ENCODE measurements at places on chromosomes 16 and 17.

DNA sequence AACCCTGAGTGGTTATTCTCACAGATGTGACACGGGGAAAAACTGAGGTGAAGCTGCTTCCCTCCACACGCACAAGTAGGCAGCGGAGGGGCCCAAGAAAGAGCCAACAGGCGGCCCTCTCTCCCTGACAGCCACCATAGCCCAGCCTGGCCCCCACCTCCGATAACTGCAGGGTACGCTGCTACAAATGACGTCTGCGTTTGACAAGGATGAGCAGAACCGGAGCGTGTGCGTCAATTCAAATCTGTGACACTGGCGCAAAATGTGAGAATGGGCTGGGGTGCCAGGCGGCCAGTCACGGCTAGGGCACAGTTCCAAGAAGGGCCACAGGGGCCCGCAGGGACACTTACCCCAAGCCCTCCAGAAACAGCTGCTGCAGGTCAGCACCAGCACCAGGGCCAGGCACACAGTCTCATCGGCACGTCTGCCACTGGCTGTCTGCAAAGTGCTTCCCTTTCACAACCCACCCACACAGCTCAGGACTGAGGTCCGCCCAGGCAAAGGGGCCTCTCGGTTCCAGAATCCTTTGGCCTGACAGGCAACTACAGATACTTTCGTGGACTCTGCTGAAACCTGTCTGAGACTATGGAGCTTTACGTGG is 14.4 kb downstream of the AXIN1 start:
- peak; percentile 54 for DNase-seq

DNA sequence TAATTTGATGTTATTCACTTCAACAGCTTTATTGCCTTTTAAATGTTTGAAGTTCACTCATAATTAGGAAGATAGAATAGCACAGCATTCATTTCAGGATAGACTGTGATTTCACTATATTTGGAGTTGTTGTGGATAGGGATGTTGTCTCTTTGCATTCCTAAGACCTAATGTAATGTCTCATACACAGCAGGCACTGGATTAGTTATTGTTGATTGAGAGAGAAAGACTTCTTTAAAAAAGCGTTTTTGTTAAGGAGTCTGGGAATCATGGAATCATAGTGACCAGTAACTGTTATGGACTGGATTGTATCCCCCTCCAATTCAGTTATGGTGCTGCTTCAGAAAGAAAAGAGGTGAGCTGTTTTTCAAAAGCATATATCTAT is 122.0 kb downstream of the USP22 start:
- no peak for DNase-seq

- no peak for DNase-seq
Measured at GRCh38 chr16:22091721-22092120, 620 bp upstream of the VWA3A start.

DNA sequence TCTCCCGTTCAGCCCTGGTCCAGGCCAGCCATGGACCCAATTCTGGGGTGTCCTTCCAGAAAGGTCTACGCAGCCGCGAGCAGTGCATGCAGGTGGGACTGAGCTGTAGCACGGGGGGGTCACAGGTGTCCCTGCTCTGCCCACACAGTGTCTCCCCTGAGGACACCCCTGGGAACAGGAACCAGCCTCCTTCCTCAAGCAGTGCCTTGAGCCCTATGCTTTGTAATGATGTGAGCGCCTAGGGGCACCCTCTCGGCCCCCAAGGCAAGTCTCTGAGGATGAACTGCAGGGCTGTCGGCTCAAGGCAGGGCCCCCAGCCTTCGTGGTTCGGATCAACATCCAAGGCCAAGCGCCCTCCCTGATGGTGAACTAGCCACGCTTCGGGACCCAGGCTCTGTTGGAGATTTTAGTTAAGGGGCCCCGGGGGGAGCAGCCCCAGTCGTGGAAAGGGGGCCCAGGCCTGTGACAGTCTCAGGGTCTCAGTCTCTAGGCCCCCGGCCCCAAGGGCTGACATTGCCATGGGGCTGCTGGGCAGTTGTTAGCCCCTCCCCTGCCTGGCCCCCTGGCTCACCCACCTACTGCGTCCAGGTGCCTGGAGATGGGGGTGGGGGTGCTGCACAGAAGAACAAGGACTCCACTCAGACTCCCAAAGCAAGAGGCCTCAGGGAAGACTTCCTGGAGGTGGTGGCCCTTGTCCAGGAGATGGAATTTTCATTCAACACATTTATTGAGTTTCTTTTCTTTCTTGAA is 2.3 kb downstream of the IL17C start:
- DNase-seq: no peak

GRCh38 chr16:87956365-87957231 is 5.4 kb downstream of the BANP start:
- DNase-seq: peak; percentile 90

DNA sequence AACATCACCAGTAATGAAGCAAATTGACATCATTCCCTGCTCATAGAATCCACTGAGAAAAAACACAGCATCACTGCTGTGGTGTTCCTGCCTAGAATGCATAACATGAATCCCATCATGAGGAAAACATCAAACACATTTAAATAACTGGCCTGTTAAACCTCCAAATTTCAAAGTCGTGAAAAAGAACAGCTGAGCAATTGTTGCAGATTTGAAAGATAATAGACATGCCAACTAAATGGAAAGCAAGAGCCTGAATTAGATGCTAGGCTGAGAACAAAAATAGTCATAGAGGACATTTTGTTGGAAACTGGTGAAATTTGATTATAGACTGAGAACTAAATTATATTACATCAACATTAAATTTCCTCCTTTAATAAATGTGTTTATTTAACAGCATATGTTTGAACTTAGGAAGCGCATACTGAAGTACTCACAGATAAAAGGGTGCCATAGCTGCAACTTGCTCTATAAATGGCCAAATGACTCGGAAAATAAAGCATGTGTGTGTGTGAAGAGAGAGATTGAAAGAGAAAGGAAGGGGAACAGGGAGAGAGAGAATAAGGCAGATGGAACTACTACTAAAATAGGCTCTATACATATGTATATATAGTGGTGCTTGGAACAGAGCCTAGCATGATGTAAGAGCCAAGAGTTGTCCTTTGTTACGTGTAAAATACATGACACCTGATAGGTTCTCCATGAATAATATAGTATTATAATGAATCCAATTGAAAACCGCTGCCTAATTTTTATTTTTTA is 305.0 kb upstream of the MON1B start:
- no peak for DNase-seq

DNA sequence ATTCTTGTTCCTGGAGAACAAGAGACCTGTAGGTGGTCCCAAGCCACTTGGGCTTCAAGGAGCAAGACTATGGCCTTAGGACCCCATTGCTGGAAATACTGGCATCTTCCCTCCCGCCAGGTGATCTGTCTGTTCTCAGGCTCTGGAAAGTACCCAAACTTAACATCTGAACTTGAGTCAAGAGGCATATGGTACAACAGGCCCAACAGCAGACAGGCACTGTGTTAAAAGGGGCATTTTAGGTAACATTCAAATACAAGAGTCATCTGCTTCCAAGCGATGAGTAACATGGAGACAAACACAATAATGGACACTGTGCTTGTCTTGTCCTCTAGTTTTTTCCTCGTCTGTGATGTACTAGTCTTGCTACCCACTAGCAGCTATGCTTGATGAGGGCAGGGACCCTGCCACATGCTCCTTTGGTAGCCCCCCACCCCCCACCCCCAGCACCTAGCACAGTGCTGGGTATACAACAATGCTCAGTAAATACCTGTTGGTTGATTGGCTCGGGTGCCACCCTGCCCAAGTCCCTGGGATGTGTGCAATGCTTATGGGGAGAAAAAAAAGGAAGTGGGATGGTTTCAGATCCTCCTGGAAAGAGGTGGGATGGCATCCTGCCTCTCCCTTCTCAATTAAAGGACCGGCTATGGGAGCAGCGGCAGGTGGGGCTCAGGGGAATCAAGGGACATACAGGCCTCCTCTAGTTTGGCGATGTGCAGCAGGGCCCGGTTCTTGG is 19.4 kb downstream of the CSF3 start:
- DNase-seq: no peak

DNA sequence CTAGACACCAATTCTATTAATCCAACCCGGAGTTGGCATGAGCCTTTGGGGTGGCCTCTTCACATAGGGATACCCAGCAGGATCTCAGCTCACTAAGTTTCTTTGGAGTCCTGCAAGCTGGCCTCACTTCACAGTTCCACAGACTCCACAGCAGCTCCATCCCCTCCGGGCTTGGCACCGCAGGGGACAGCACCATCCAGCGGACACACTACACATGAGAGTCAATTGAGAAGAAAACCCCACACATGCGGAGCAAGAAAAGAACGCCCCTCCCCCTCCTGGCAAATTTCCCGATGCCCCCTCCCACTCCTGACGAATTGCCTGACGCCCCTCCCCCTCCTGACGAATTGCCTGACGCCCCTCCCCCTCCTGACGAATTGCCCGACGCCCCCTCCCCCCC is 31.1 kb downstream of the KLHDC4 start:
- DNase-seq: no peak

DNA sequence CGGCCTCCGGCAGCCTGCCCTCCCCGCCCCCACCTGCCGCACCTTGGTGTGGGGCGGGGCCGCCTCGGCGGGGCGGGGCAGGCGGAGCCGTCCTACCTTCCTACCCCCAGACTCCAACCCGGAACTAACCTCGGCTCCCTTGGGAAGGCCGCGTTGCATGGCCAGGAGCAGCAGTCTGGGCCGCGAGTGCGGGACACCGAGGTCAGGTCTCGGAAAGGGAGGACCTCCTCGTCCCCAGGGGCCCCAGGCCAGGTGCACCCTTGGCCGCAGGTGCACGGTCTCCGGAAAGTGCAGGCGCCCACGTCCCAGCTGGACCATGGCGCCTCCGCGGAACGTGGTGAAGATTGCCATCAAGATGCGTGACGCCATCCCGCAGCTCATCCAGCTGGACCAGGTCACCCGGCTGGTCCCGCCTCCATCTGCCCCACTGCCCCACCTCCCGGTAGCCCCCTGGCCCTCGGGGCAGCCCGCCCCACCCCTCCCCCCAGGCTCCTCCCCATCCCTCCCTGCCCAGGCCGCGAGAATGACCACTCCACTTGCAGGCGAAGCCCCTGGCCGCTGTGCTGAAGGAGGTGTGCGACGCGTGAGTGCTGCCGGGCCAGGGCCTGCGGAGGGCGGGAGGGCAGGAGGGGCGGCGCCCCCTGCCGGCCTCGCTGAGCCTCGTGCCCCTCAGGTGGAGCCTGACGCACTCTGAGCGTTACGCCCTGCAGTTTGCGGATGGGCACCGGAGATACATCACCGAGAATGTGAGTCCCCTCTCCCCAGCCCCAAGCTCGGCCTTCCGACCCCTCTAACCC is at the start of gene ELMO3:
Gene ELMO3 (plus strand): TSS at position 121 of the 797 bp plus-strand sequence. CDS start 196 bp downstream, at position 317.
- no peak for DNase-seq

DNA sequence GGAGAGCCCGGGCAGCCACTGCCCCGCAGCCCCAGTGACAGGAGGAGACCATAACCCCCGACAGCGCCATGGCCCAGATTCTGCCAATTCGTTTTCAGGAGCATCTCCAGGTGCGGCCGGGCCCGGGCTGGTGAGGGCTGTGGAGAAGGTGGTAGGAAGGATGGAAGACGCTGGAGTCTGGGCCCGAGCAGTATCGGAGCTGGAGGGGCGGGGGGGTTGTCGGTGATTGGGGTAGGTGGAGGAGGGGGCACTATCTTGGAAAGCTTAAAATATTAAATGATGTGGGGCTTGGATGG is 317 bp downstream of the CLTC start:
- DNase-seq: no peak

GRCh38 chr17:66542967-66543520 is 240.6 kb downstream of the PRKCA start:
- no peak for DNase-seq

DNA sequence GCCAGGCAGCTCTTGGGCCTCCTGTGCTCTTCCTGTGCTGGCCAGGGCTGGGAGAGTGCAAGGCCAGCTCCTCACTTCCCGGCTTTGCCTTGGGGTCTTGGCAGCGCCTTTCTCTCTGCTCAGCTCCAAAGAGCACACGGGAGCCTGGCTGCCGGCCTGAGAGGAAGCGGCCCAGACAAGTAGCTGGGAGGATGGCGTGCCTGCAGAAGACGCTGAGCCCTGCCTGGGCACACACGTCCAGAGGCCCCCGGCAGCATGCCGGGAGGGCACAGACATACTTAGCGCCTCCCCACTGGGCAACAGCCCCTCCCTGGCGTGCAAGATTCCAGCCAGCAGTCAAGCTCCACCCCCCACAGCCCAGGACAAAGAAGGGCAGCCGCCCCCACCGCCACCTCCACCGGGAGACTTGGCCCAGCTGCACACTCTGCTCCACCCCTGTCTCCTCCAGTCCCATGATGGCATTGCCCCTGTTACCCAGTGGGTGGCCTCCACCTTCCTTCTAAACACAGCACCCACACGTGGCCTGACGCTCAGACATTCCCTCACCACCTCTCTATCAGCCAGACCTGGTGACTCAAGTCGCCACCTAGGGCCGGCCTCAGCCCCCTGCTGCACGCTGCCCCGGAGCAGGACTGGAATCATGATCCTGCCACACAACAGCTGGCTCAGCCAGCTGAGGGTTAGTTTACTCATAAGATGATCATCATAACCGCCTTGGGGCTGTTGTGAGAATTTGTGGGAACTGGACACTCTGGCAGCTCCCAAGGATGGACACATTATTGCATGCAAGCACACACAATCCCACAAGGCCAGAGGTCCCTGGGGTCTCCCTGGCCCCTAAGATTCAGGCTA is 12.4 kb downstream of the SGCA start:
- peak; percentile 75 for DNase-seq

GRCh38 chr17:35447499-35447898 is 1.1 kb downstream of the SLFN13 start:
- DNase-seq: no peak

- DNase-seq: peak; percentile 95
Measured at GRCh38 chr17:81309140-81309858, 14.2 kb upstream of the SLC38A10 start.

DNA sequence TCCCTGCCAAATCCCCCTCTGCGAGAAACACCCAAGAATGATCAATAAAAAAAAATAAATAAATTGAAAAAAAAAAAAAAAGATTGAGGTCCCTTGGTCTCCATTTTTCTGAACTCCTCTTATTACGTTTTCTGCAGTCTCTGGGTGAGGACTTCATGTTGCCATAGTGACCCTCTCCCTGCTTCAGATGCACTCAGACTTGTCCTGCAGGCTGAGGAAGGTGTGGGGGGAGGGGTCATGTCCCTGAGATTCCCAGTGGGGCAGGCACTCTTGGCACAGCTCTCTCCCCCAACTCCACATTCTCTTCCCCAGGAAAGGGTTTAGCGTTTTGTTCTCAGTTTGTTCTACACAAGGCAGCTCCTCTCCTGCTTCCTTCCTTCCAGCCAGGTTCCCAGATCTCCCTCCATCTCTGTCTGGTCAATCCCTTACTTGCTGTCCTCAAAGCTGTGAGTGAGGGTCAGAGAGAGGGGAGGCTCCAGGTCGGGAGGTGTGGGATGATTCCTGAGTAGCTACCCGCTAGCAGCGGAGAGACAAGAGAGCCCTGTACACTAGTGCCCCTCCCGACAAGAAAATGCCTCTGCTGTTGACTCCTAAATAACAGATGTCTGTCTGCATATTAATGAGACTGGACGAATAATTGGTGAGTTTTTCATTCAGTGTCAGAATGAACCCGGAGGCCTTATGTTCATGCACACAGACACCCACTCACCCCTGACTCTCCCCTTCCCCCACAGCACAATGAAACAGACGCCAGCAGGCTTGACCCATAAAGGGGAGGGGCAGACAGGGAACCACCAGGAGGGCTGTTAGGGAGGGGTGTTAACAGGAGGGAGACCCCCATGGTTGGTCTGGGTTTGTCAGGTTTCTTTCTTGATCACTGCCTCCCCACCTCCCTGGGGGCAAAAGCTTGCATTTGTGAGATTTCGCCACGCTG is 9.2 kb downstream of the RND2 start:
- DNase-seq: no peak

- peak; percentile 55 for DNase-seq
Measured at GRCh38 chr17:45008216-45008615, 40.1 kb upstream of the C1QL1 start.

- DNase-seq: peak; percentile 41
Measured at GRCh38 chr16:85461814-85462713, 151.1 kb upstream of the GSE1 start.
